ENCODE measurements at places on chromosomes 3 and 15.

GRCh38 chr3:194736277-194736895 is 50.7 kb downstream of the FAM43A start:
- H3K27me3 ChIP-seq = no peaks in the 10 kb centered on the region
- DNase-seq = no peak
- no peaks in the 10 kb centered on the region for H3K4me1 ChIP-seq

- H3K27me3 ChIP-seq = no peaks in the 10 kb centered on the region
- H3K4me3 ChIP-seq = no peak overlapping the region
- H3K4me1 ChIP-seq = no peaks in the 10 kb centered on the region
- H3K27ac ChIP-seq = no peak overlapping the region
Observed at GRCh38 chr3:17259685-17260084, 374.9 kb downstream of the PLCL2 start.

- no peaks in the 10 kb centered on the region for H3K36me3 ChIP-seq
- no peaks in the 10 kb centered on the region for H3K27me3 ChIP-seq
- no peak overlapping the region for H3K4me3 ChIP-seq
- no peak for DNase-seq
- H3K27ac ChIP-seq = no peak overlapping the region
Observed at GRCh38 chr15:68362537-68363126, 69.3 kb downstream of the ITGA11 start.

GRCh38 chr3:36494461-36495109 is 114.3 kb downstream of the STAC start:
- peaks cover 17% of the 10 kb centered on the region for H3K4me1 ChIP-seq
- H3K27ac ChIP-seq = no peak overlapping the region
- H3K36me3 ChIP-seq = no peaks in the 10 kb centered on the region

DNA sequence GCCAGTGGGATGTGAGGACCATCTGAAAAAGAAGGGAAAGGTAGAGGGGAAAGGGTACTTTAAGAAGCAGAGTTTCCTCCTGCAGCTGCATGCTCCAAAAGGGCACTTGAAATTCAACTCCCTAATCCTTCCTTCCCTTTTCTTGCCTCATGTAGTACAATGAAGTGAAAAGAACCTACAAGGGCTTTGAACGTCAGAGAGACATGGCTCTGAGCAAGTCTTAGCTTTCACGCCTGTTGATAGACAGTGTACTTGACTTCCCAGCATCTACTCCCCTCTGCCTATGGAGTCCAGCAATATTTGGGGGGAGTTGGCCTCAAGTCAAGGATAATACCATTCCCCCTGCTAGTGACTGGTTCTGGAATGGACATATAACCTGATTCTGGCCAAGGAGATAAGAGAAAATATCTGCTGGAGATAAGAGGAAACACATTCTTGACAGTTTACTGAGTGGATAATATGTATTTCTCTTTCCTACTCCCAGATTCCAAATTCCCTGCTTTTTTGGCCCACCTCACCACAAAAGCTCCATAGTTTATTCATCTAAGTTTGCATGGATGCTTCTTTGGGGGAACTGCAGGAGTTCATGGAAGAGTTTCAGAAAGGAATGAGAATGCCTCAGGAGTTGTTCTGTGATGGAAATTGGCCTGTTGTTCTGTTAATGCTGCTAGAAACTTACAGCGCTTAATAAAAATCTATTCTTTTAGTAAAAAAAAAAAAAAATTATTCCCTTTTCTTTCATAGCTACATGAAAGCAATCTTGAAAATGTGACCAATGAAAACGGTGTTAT is 193.0 kb upstream of the TPM1 start:
- peaks cover 26% of the 10 kb centered on the region for H3K4me1 ChIP-seq
- H3K4me3 ChIP-seq = 0 out of 2 replicates have a peak overlapping the region, but pooled peaks have one; percentile 7
- H3K27me3 ChIP-seq = no peaks in the 10 kb centered on the region
- H3K36me3 ChIP-seq = no peaks in the 10 kb centered on the region
- DNase-seq = peak; percentile 61

DNA sequence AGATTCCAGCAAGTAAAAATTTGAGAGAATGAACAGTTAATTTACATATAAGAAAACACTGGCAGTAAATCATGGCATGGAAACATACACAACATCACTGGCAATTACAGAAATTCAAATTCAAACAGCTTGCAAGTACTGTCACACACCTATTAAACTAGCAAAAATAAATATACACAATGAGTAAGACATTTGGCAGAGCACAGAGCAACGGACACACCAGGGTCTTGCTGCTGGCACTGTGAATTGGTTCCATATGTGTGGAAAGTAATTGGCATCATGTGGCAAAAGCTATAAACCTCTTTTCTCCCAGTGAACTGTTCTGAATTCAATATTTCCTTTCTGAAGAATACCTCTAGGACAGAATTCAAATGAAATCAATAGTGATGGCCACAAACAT is 78.3 kb downstream of the LRRK1 start:
- no peak for DNase-seq
- H3K4me1 ChIP-seq = peaks cover 10% of the 10 kb centered on the region

GRCh38 chr3:33385423-33385822 is 54.8 kb downstream of the UBP1 start:
- no peak overlapping the region for H3K27ac ChIP-seq
- DNase-seq = no peak
- H3K36me3 ChIP-seq = peaks cover 23% of the 10 kb centered on the region
- no peaks in the 10 kb centered on the region for H3K4me1 ChIP-seq
- no peaks in the 10 kb centered on the region for H3K27me3 ChIP-seq

- H3K4me1 ChIP-seq = peaks cover 13% of the 10 kb centered on the region
- no peak for DNase-seq
- H3K27me3 ChIP-seq = no peaks in the 10 kb centered on the region
- H3K27ac ChIP-seq = no peak overlapping the region
- H3K4me3 ChIP-seq = no peak overlapping the region
Observed at GRCh38 chr15:90881978-90882721, 2.2 kb upstream of the FES start.

GRCh38 chr15:31208817-31209216 is 107.3 kb upstream of the TRPM1 start:
- H3K4me3 ChIP-seq = no peak overlapping the region
- H3K4me1 ChIP-seq = no peaks in the 10 kb centered on the region
- no peaks in the 10 kb centered on the region for H3K27me3 ChIP-seq
- DNase-seq = no peak
- no peaks in the 10 kb centered on the region for H3K36me3 ChIP-seq

DNA sequence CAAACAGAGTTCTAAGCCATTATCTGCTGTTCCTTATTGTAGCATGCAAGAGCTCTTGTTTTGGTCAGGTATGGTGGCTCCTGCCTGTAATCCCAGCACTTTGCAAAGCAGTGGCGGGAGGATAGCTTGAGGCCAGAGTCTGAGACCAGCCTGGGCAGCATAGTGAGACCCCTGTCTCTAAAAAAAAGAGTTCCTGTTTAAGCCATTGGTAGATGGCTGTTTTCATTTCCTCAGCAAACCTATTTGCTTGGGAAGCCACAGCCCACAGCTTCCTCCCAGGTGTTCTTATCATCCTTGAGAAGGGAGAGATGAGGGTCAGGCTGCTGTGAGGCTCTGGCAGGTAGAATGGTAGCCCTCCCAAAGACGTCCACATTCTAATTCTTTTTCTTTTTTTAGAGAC is 24.4 kb upstream of the FAM81A start:
- H3K27ac ChIP-seq = no peak overlapping the region
- no peaks in the 10 kb centered on the region for H3K27me3 ChIP-seq
- H3K36me3 ChIP-seq = no peaks in the 10 kb centered on the region
- DNase-seq = no peak
- H3K4me3 ChIP-seq = no peak overlapping the region

DNA sequence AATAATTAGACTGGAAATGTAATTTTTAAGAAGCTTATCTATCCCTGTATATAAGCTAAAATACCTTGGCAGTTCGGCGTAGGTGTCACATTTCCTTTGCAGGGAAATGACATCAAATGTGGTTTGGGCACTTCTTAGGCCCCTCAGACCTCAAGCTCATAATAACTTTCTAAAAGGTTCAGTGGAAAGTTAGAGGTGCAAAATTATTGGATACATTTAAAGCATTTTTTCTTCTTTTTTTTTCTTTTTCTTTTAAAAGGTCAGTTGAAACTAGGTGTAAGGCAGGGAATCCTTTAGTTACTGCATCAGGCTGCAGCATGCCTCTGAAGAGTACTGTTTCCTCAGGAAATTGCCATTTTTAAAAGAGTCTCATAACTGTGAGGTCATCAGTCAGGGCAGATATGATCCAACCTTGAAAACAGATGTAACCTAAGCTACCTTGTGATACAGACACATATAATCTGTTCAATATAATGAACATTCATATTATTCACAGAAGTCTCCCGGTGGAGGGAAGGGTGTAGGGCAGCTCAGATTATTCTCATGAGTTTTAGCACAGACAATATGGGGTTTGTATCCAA is 4.8 kb downstream of the SACM1L start:
- peaks cover 54% of the 10 kb centered on the region for H3K4me1 ChIP-seq
- H3K27me3 ChIP-seq = no peaks in the 10 kb centered on the region
- no peak for DNase-seq
- H3K4me3 ChIP-seq = no peak overlapping the region

DNA sequence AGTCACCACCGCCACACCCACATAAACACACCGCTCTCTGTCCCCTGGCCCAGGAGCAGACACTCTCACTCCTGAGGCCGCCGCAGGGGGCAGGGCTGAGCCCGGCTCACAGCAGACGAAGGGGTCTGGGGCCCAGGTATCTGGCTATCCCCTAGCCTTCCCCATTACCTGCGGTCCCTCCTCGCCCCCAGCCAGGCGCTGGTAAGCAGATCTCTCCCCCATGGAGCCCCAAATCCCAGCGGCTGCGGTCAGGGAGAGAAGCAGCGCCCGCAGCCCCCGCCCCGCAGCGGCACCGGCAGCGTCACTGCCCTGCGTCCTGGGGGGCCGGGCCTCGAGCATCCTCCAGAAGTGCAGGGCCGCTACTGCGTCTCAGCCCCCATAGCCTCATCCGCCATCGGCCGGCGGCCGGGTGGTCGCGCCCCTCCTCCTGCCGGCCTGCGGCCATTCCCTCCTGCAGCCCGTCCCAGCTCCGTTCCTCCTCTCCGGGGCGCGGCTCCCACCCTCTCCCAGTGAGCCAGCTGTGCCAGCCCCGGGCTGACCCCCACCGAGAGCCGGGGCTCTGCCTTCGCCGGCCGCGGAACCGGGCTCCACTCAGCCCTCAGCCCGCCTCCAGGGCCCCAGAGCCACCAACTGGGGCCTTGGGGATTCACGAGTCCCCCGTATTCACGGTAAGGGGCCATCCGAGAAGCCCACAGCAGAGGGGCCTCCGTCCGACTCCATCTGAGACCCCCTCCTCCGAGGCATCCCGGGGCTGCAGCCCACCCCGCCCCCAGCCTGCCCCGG is 13.1 kb downstream of the TNK2 start:
- no peaks in the 10 kb centered on the region for H3K27me3 ChIP-seq

GRCh38 chr3:64179860-64180259 is 45.4 kb downstream of the PRICKLE2 start:
- DNase-seq = no peak
- H3K27ac ChIP-seq = no peak overlapping the region
- H3K36me3 ChIP-seq = no peaks in the 10 kb centered on the region
- H3K4me1 ChIP-seq = no peaks in the 10 kb centered on the region
- H3K4me3 ChIP-seq = no peak overlapping the region

- no peak overlapping the region for H3K27ac ChIP-seq
- H3K4me1 ChIP-seq = no peaks in the 10 kb centered on the region
- H3K27me3 ChIP-seq = no peaks in the 10 kb centered on the region
- H3K36me3 ChIP-seq = no peaks in the 10 kb centered on the region
Observed at GRCh38 chr3:190619761-190620160, 105.9 kb downstream of the IL1RAP start.

- DNase-seq = no peak
- no peaks in the 10 kb centered on the region for H3K27me3 ChIP-seq
- no peak overlapping the region for H3K27ac ChIP-seq
Observed at GRCh38 chr3:119862616-119863015, 80.7 kb downstream of the NR1I2 start.

DNA sequence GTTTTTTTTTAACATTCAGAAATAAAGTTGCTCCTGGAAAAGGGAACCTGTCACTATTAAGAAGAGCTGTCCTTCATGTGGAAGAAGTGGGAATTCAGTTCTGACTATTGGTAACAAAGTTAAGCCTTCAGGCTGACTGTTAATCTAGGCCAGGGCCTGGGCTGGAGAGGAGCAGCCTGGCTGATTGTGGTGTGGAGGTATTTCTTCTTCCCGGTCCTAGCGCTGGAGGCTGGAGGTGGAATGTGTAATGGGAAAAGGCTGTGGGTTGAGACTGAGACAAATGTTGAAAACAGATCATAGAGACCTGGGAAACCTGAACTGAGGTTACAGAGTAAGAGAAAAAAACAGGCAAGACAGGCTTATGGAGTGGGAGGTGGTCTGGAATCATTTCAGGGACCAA is 23.8 kb upstream of the SH3BP5 start:
- H3K27ac ChIP-seq = peak overlapping the region; percentile 57
- no peaks in the 10 kb centered on the region for H3K36me3 ChIP-seq
- no peaks in the 10 kb centered on the region for H3K27me3 ChIP-seq
- peaks cover 16% of the 10 kb centered on the region for H3K4me1 ChIP-seq
- no peak overlapping the region for H3K4me3 ChIP-seq

DNA sequence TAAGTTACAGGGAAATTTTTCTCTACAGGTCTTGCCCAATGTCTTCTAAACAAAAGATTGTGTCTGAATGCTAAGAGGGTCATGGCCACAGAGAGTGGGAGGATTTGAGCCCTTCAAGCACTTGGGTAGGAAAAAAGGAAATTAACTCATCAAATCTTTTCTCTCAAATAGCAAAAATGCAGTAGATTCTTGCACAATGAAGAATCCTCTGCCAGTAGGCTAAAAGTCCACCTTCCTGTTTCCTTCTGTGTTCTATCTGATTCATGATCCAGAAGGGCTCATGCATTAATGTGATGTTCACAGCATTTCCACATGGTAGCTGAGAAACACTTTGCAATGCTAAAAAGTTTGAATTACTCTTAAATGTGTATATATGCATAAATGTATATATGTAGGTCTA is 177.1 kb downstream of the CD47 start:
- 0 out of 2 replicates have a peak, but pooled peaks cover 4% of the 10 kb centered on the region for H3K4me1 ChIP-seq
- no peaks in the 10 kb centered on the region for H3K27me3 ChIP-seq
- H3K36me3 ChIP-seq = no peaks in the 10 kb centered on the region
- no peak overlapping the region for H3K27ac ChIP-seq
- no peak overlapping the region for H3K4me3 ChIP-seq
